Prostate gland (tissue), 2 donors: ENCODE measurements at places on chromosomes 11 and 22.

DNA sequence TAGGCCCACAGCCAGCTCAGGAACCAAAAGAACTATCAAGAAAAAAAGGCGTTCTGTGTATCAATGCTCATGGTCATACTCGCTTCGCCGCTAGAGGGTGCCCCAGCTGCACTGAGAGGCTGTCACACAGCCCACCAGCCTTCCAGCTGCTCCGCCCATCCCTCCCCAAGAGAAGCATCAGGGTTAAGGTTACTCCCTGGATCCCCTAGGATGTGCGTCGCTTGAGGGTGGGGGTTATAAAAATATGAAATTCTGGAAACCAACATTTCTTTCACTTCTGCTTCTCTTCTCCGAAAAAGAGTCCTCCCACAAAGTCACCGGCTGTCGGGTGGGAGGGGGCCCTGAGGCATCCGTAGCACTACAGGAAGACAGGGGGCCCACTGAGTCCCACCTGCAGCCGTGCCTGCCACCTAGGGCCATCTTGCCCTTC is 1.7 kb downstream of the CBX6 start:
- H3K36me3 ChIP-seq: no peaks in the 10 kb centered on the region
- H3K27ac ChIP-seq: peak overlapping the region; percentile 80
- DNase-seq: peak; percentile 81
- no peak overlapping the region for H3K4me3 ChIP-seq
- H3K4me1 ChIP-seq: peaks cover 9% of the 10 kb centered on the region

GRCh38 chr22:25970374-25970911 is 198.8 kb upstream of the SEZ6L start:
- no peaks in the 10 kb centered on the region for H3K36me3 ChIP-seq
- no peaks in the 10 kb centered on the region for H3K4me1 ChIP-seq
- H3K27ac ChIP-seq: no peak overlapping the region
- H3K4me3 ChIP-seq: no peak overlapping the region
- H3K27me3 ChIP-seq: peaks cover 8% of the 10 kb centered on the region
- DNase-seq: no peak

- H3K36me3 ChIP-seq: no peaks in the 10 kb centered on the region
- no peaks in the 10 kb centered on the region for H3K4me1 ChIP-seq
- no peak overlapping the region for H3K4me3 ChIP-seq
- no peak overlapping the region for H3K27ac ChIP-seq
- no peak for DNase-seq
- H3K27me3 ChIP-seq: no peaks in the 10 kb centered on the region
Observed at GRCh38 chr11:104813532-104813931, 84.7 kb downstream of the CASP12 start.

GRCh38 chr11:44030996-44031395 is 16.8 kb upstream of the ACCSL start:
- no peaks in the 10 kb centered on the region for H3K4me1 ChIP-seq
- no peaks in the 10 kb centered on the region for H3K36me3 ChIP-seq

GRCh38 chr11:64352099-64352994 is 6.6 kb upstream of the RPS6KA4 start:
- H3K4me1 ChIP-seq: no peaks in the 10 kb centered on the region
- H3K4me3 ChIP-seq: no peak overlapping the region
- no peak for DNase-seq
- no peaks in the 10 kb centered on the region for H3K36me3 ChIP-seq
- H3K27me3 ChIP-seq: no peaks in the 10 kb centered on the region

DNA sequence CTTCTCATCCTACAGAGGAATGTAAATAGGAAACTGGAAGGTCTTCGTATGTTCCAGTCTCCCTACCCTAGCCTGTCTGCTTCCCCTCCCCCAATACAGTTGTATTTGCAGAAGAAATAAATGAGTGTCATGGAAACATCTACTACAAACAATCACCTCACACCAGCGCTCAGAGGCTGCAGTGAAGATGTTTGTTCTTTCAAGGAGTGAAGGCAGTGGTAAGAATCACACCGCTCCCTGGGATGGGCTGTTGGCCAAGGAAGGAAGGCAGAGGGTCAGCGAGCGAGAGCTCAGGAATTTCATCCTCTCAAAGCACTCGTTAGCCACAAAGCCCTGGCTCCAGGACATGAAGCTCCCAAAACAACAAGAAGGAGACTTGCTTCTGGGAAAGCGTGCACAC is 1.1 kb upstream of the IGSF9B start:
- peaks cover 2% of the 10 kb centered on the region for H3K4me1 ChIP-seq
- no peak for DNase-seq
- H3K27ac ChIP-seq: peak overlapping the region; percentile 75
- no peaks in the 10 kb centered on the region for H3K27me3 ChIP-seq
- H3K36me3 ChIP-seq: no peaks in the 10 kb centered on the region

DNA sequence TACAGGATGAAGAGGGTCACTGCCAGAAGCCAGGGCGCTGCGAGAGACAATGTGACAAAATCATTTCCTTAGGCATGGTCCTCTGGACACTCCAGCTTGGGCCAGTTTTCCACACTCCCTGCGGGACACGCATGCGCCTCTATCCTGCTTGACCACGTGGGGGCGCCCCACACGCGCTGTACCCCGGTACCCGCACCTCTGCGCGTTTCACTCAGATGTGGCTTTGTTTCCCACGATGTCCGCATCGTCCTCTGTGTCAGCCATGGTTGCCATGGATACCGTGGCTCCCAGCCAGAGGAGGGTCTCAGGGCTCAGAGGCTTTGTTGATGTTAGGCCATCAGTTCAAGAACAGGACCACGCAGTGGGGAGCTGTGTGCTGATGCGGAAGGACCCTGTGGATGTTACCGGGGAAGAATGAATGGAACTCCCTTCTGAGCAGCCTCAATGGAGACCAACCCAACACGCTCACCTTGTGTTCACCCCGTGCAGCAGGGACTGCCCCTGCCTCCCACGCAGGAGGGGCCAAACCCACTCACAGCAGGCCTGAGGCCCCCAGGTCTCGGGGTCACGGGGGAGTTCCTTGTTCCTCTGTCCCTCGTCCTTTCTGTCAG is 101.1 kb upstream of the SLC22A12 start:
- no peak overlapping the region for H3K27ac ChIP-seq
- H3K4me3 ChIP-seq: no peak overlapping the region
- H3K4me1 ChIP-seq: no peaks in the 10 kb centered on the region

- H3K27ac ChIP-seq: no peak overlapping the region
- no peaks in the 10 kb centered on the region for H3K27me3 ChIP-seq
- no peaks in the 10 kb centered on the region for H3K36me3 ChIP-seq
- no peak overlapping the region for H3K4me3 ChIP-seq
- no peak for DNase-seq
- H3K4me1 ChIP-seq: no peaks in the 10 kb centered on the region
Observed at GRCh38 chr11:85494396-85494795, 132.7 kb downstream of the DLG2 start.
